ENCODE measurements at places on chromosomes 2 and 18.

- DNase-seq = no peak
Measured at GRCh38 chr18:80119111-80119510, 10.0 kb downstream of the ADNP2 start.

DNA sequence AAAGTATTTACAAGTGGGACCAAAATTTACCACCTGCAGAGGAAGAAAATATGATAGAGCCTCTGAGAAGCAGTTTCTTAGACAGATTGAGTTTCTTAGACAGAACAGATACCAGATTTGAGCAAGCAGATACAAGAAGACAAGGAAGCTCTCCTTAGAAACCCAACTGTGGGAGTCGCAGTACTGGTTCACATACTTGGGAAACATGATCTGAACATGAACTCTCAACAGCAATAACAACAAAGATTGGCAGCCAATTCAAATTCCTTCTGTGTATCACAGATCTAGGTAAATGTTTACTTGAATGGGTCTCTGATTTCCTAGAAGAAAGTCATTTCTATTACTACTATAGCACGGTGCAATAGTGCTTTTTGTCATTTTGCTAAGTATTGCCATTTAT, 82.1 kb downstream of the OLA1 start:
- no peak for DNase-seq

GRCh38 chr2:151326554-151326953, 30.8 kb upstream of the TNFAIP6 start:
- DNase-seq = no peak

DNA sequence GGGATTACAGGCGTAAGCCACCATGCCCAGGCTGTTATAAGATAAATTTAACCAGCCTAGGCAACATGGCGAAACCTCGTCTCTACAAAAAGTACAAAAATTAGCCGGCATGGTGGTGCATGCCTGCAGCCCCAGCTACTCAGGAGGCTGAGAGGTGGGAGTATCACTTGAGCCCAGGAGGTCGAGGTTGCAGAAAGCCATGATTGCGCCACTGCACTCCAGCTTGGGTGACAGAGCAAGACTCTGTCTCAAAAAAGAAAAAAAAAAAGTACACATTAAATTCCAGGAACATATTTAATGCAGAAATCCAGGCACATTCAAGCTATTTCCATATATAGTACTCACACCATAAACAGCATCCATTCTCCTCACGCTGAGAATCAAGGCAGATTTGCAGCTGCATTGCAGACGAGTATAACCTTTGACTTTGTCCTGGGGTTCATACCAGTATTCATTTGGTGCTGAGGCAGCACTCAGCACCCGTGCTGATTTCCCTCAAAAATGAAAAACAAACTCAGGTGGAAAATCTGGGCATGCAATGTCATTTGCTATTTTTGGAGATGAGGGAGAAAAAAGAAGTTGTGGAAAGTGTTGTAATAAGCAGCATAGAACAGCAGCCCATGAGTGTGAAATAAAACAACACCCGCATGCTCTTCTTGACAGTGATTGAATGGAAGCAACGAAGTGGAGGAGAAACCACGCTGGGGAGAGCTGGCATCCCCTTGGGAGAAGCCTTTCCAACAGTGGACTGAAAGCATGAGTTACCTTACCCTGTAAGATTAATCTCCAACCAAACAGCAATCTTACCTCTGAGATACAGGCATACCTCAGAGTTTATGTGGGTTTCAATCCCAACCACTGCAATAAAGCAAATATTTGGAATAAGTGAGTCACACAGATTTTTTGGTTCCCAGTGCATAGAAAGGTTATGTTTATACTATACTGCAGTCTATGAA, 46.8 kb upstream of the ANXA4 start:
- no peak for DNase-seq

DNA sequence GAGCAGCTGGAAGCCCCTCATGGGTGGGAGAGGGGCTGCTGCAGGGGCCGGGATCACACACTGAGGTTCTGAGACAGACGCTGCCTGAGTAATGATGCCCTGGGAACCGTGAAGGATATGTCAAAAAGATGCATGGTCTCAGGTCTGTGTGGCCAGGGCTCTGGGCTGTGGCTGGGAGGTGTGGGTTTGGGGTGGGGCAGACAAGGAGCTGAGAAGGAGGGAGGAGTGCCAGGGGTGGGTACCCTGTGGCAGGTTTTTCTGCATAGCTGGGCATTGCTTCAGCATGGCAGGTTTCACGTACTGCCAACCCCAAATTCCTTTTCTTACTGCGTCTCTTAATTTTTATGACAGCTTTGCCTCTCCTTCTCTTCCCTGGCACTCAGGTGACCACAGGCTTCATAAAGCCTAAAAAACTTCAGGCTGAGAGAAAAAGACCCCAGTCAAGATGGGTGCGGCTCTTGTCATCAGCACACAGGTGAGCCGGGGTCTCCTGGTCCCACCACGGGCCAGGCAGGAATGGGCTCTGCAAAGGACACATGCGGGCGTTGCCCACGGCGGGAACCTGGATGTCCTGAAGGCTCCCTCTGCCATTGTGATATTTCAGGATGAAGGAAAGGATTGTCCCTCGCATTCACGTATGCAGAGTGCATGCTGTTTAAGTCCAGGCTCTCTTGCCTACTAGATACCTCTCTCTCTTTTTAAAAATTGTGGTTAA, 18.0 kb downstream of the MALL start:
- no peak for DNase-seq

DNA sequence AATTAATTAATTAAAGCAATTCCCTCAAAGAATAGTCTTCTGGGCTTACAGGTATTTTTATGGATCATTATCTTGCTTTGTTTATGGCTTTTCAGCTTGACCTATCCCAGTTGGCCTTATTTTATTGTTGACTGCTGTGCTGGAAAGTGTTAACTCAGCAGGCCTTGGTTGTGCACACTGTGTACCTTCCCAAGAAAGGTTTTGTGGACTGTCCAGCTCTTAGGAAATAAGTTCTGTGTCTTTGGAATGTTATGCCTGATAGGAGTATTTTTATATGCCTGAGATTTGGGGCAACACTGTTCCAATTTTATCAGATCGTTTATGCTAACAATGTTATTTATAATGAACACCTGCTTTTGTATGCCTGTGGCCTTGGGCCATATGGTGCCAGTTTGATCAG, 671.9 kb upstream of the ZNF804A start:
- DNase-seq = no peak

- DNase-seq = no peak
Measured at GRCh38 chr18:49677081-49677480, 115.2 kb downstream of the LIPG start.

- DNase-seq = no peak
Measured at GRCh38 chr2:18124116-18124835, 245.8 kb downstream of the KCNS3 start.

- DNase-seq = no peak
Measured at GRCh38 chr2:68043695-68044094, 19.1 kb downstream of the C1D start.

All from stimulated activated CD4-positive, alpha-beta T cell treated with anti-CD3 and anti-CD28 coated beads, Interleukin-1b, Interleukin-23, amount 100 ng/mL, for 1 hour (primary cell).